Femur (tissue), 1 donor: ENCODE measurements at places on chromosomes 11 and 22.

- no peak for DNase-seq
Observed at GRCh38 chr11:69694781-69695180, 9.0 kb downstream of the FGF19 start.

GRCh38 chr22:22462813-22463567 lies 45.6 kb downstream of the ZNF280B start:
- no peak for DNase-seq

DNA sequence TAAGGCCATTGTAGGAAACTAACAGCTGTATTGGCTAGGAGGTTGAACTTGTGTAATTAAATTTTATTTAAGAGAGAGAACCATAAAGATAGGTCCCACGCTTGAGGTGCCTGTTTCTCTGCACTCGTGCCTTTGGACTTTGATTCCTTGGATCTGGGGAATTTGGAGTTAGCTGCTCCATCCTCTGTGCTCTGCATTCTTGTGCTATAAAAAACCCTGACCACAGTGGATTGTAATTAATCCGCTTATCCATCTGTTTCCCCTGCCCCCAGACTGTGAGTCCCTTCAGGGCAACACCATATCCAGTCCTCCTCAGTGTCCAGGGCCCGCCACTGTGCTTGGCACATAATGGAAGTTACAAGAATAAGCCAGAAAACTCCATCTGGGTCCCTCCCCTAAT lies 169.8 kb downstream of the SPON1 start:
- DNase-seq: peak; percentile 24

GRCh38 chr22:35330258-35330861 lies 30.7 kb downstream of the TOM1 start:
- peak; percentile 80 for DNase-seq

GRCh38 chr22:30235687-30236170 lies 10.8 kb downstream of the LIF start:
- DNase-seq: peak; percentile 68

DNA sequence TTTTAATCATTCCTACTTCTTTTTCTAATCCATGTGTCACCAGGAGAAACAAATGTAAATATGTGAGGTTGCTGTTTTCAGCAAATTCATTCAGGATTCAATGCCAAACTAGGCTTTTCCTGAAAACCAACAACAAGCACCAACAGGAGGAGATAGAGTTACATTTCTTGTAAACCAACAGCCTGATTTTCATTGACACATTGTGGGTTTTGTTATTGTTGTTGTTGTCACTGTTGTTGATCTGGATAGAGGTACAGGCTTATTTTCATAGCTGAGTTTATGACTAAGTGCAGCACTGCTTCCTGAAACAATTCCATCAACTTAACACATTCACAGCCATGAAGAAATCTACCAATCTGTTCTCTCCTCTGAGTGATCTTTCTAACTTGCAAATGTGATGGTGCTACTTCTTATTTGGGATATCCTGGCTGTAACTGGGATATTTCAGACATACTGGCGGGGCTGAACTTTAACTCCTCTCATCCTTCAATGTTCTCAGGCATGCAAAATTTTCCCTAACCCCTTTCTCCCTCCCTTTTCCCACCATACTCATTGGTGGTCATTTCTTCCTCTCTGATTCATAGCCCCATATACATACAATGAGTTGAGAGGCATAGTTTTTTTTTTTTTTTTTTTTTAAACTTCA lies 65.5 kb downstream of the ME3 start:
- no peak for DNase-seq

GRCh38 chr22:23478175-23478574 lies 101.9 kb downstream of the IGLL1 start:
- no peak for DNase-seq

DNA sequence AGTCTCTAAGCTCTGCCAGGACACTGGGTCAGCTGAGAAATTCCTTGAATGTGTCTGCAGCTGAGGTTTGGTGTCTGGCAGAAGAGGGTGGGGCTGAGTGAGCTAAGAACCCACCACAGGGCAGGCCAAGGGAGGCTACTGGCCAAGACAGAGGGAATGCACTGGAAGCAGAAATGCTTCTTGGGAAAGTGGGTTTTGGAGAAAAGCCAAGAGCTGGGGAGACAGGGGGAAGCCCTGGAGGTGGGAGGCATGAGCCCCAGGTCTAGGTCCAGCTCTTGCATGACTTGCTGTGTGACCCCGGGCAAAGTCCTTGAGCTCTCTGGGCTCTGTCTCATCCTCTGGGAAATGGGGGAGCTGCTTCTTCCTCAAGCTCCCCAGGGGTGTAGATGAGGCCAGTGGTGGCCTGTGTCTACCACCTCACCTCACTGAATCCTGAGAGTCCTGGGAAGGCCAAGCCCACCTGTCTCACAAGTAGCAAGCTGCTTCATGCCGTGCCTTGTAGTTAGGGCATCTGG lies 2.3 kb downstream of the MMP11 start:
- DNase-seq: peak; percentile 76

- no peak for DNase-seq
Observed at GRCh38 chr11:17810746-17811145, 76.2 kb downstream of the KCNC1 start.

GRCh38 chr11:125935618-125936199 lies 10.1 kb upstream of the VSIG10L2 start:
- DNase-seq: peak; percentile 82

DNA sequence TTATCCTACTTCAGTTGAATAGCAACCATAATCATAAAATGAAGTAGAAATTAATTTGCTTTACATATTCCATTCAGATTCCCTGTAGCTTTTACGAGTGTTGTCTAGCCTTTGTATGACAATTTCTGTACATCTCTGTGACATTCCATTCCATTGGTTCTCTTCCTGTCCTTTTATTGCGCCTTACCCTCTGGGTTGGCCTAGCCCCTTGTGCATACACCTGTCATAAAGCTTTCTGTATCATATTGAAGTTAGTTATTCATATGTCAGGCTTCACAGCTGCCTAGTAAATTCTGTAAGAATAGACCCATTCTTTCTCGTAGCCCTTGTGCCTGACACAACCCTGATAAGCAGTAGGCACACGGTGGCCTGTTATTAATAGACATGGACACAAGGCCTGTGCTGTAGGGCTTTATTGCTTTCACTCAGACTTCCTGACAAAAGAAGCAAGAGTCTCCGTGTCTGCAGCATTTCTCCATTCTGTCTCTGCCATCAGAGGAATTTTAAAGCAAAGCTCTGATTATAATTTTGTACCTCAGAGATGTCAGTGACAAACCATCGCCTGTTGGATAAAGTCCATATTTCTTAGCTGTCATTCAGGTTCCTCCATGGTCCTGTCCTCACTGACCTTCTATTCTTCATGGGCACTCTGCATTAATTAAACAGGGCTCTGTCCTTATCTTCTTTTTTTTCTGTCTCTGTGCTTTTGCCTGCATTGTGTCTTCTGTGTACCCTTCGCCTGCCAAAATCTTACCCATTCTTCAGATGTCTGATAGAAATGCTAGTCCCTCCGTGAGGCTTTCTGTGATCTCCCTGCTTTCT lies 49.4 kb downstream of the BID start:
- no peak for DNase-seq

- DNase-seq: no peak
Observed at GRCh38 chr11:26860091-26860780, 133.7 kb upstream of the FIBIN start.

DNA sequence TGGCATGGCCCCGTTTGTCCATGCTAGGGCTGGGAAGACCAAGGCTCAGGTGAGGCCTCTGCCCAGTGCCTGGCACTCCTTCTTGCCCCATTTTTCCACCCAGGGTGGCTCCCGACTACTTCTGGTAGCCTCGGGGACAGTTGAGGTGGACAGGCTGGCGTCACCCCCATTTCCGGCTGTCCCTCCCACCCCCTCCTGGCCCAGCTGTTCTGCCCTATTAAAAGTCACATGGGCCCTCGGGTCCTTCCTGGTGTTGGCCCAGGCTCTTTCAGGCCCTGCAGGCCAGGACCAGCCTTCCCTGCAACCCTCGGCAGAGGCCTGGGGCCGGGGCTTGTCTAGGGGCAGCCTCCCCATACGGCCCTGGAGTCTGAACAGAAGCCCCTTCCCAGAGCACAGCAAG lies 9.5 kb downstream of the CD81 start:
- DNase-seq: no peak

GRCh38 chr11:404551-405264 lies 10.1 kb downstream of the SIGIRR start:
- no peak for DNase-seq

- DNase-seq: no peak
Observed at GRCh38 chr11:5621580-5621979, 3.2 kb upstream of the TRIM34 start.

DNA sequence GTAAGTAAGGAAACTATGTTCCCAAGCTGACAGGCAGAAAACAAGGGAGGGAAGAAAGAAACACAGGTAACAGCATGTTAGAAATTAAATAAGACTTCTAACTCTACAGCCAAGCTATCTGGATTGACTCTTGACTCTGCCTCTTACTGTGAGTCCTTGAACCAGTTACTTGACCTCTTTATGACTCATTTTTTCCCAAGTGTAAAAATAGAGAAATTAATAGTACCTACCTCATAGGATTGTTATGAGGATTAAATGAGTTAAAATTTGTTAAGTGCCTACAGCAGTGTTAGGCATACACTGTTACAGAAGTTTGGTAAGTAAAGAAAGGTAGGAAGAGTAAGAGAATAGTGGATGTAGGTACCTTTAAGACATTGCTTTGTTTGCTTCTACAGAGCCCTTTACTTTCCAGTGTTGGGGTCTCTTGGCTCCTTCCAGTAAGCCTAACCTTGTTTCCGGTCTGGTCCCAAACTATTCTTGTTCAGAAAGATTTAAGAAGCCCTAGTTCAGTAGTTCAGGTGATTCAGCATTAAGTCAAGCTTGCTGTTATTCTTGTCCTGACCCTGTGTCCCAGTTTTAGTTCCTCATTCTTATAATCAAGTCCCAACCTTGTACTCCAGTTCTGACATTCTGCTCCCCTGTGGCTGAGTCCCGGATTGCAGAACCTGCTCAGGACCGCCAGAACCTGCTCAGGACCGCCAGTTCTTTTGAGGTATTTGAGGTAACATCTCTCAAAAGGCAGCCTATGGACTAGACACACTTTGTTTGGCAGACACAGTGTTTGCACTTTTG lies 963.4 kb upstream of the CCDC90B start:
- DNase-seq: no peak
